ENCODE measurements at places on chromosomes 3 and 15.

- no peak for DNase-seq
Measured at GRCh38 chr3:172034786-172035685, 4.3 kb upstream of the FNDC3B start.

GRCh38 chr15:66400351-66400774 is 13.7 kb downstream of the MAP2K1 start:
- no peak for DNase-seq

DNA sequence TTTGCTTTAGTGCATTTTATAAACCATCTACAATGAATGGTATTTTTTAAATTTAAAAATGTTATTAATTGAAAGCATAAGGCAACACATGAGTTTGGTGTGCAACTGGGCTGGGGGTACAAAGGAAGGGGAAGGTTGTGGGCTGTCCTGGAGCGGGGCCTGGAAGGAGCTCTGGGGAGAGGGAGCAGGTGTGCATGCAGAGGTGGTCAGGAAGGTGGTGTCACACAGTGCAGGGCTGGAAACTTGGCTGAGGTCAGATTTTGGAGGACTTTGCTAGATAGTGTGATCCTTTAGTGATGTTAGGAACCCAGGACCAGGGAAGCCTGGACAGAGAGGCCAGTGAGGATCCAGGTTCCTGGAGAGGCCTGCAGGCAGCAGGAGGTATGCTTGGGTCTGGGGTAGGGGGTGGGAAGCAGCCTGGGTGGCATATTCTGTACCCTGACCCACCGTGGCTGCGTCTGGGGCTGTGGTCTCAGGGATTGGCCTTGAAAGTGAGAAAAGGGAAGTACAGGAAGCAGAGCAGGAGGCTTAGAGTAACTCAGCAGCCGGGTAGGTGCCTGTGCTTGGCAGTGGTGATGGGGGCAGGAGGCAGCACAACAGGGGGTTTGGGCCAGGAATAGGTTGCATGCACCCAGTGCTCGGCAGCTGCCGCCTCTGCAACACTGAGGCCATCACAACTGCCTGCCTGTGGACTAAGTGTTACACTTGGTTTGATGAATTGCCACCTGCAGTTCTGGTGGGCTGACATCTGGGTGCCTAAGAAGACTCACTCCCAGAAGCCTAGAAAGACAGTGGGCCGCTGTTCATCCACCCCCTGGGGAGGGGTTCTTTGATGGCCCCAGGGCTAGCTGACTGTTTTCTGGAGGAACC is 33.0 kb downstream of the KY start:
- no peak for DNase-seq

DNA sequence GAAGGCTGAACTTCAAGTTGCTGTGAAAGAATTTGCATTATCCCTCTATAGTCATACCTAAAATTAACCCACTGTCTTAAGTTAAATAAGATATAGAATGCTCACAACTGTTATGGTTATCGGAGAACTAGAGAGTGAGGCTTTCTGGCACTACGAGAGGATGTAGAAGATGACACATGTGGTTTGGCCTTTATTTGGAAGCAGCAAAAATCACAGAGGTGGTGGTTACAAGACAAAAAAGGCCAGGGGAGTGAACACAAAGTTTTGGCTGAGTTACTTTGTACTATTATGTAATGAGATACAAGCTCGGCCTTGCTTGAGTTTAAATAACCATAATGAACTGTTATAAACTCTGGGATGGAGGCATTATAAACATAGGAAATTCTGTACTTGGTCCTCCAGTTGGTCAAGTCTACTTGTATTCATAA is 78.3 kb upstream of the ICE2 start:
- DNase-seq: no peak

- DNase-seq: no peak
Measured at GRCh38 chr3:192812743-192813383, 85.5 kb upstream of the FGF12 start.

GRCh38 chr3:13105896-13106250 is 32.6 kb upstream of the IQSEC1 start:
- DNase-seq: no peak

DNA sequence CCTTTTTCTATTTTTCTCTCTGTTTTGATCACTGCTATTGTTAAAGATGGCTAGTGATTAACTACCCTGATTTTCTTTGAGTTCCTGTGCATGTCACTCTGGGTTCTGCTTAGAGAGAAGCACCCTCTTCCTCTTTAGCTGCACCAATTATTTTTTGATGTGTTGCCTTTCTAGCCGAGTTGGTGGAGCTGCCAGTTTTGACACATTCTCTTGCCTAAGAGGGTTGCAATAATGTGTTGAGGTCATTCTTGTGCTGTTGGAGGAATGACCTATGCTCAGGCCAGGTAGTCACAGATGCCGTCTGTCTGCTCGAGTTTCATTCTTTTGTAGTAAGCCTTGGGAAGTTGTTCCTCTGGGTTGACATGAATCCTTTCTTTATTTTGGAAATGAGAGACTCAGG is 84.6 kb upstream of the DPH6 start:
- no peak for DNase-seq

DNA sequence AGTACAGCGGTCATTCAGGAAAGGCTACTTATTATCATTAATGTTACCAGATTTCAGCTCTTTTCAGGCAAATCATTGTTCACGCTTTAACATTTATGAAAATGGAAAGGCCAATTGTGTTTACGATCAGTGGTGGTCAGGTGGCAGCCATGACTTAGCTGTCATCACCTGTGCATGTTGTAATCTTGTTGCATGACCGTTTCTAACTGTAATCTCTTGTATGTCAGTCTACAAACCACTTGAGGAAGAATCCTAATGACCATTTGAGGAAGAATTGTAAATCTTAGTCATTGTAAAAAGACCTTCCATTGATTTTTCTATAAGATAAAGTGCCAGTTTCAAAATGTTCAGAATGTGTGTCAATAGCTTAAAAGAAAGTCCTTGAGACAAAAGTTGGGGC is 100.4 kb downstream of the SERPINI1 start:
- DNase-seq: no peak

- DNase-seq: no peak
Measured at GRCh38 chr15:89820666-89821611, 6.3 kb upstream of the ANPEP start.

- DNase-seq: no peak
Measured at GRCh38 chr3:98592345-98592935, 971 bp downstream of the CPOX start.

DNA sequence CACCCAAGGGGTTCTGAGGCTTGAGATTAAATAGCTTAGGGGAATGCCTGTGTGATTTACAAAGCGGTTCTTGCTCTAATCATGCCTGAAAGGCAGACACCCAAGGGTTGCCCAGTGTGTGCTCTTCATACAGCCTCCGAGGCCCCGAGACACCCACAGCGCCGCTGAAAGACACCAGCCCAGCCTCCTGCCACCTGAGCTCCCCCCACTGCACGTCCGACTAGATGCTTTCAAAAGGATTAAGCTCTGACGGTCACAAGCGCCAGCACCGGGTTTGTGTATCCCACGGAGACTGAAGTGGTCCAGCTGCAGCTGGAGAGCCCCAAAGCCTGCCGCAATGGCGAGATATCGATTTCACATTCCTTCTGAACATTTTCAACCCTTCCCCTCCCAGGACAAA is 50.3 kb downstream of the SPATA12 start:
- DNase-seq: no peak

DNA sequence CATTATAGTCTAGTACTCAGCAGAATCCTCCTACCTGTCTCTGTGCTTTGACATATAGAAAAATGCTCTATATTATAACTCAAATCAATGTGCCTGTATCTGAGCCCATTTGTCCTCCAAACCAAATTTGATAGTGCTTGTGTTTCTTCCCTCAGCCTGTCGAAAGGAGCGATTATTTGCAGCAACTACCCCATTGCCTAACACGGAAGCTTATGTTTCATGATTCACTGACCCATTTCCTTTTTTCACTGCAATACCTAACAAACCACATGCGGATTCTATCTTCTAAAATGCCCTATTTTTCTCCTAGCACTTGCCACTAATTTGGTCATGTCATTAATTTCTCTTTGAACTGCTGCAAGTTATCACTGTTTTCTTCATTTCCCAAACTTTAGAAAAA is 1220.6 kb upstream of the CADM2 start:
- no peak for DNase-seq

GRCh38 chr15:58047149-58047548 is 18.4 kb downstream of the ALDH1A2 start:
- no peak for DNase-seq

- peak; percentile 68 for DNase-seq
Measured at GRCh38 chr3:56864090-56864489, 62.3 kb upstream of the ARHGEF3 start.
